ENCODE measurements at places on chromosomes 11 and 22. TPM values are rescaled to one million over a fixed set of nuclear protein-coding genes. Genes with fewer than 3 reads are reported as not detected.

CYB5R2 gene
- 20.0 TPM for total RNA-seq

CASP1 gene
- 8.5 TPM for total RNA-seq

SPI1 gene
- total RNA-seq: not detected

SCO2 gene
- total RNA-seq: 2.7 TPM

KDELR3 gene
- 98.8 TPM for total RNA-seq

SLC7A4 gene
- total RNA-seq: 0.22 TPM

TSPAN32 gene
- under 0.01 TPM for total RNA-seq

AMPD3 gene
- total RNA-seq: 7.2 TPM

Measured in uterine smooth muscle cell (primary cell).